ENCODE measurements at places on chromosomes 7 and 10. TPM values are rescaled to one million over a fixed set of nuclear protein-coding genes. Genes with fewer than 3 reads are reported as not detected.
A peak's percentile ranks its signal among the peaks of the same experiment; 100 is the strongest.

DNA sequence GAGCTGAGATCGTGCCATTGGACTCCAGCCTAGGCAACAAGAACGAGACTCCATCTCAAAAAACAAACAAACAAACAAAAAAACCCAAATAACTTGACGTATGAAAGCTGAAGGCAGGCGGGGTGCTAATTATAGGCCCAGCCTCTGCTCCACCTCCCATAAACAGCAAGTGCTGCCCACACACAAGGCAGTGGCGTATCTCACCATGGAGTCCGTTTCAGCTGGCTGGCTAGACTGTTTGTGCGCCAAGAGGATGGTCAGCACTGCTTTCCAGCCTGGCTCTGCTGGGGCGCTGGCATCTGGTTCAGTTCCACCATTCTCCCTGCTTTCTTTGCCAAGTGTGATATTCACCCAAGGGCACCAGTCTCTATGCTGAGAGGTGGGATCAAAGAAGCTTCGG is 29.1 kb downstream of the ZC3HC1 start:
- H3K36me3 ChIP-seq, result peaks cover 58% of the 10 kb centered on the region
- no peak overlapping the region for H3K4me3 ChIP-seq
- H3K27me3 ChIP-seq, result no peaks in the 10 kb centered on the region
- DNase-seq, result no peak

GRCh38 chr10:108629834-108630233 is 1293.5 kb downstream of the XPNPEP1 start:
- no peak overlapping the region for H3K4me3 ChIP-seq
- no peaks in the 10 kb centered on the region for H3K36me3 ChIP-seq
- no peak overlapping the region for H3K27ac ChIP-seq
- no peaks in the 10 kb centered on the region for H3K4me1 ChIP-seq
- no peak for DNase-seq
- H3K27me3 ChIP-seq, result no peaks in the 10 kb centered on the region

DNA sequence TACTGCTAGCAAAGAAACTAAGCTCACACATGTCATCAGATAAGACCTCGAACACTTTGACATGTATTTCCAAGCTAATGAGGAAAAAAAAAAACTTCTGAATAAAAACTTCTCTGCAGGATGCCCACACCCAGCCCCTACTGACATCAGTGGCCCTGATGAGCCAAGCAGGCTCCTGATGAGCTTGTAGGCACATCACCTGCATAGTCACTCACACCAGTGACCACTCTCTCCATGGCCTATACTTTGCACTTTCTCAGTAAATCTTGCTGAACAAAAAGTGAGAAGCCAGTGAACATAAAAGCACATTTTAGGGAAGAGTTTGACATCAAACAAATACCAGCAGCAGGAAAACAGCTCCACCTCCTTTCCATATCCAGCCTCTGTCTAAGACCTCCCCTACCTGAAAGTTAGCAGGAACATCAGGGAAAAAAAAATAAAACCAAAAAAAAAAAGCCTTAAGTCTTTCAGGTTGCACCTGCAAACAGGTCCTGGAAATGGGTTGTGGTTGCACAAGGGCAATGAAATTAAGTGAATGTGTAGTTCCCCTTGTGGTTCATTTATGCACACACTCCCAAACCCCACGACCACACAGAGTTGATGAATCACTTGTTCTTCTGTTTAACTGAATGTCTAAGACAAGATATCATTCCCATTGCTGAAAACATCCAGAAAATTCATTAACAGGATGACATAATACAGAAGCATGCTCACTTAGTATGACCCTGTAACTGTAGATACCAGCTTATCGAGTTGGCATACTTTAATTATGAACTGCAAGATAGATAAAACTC is 205.2 kb upstream of the PDE1C start:
- no peaks in the 10 kb centered on the region for H3K36me3 ChIP-seq
- H3K4me1 ChIP-seq, result peaks cover 2% of the 10 kb centered on the region
- H3K27me3 ChIP-seq, result no peaks in the 10 kb centered on the region
- H3K4me3 ChIP-seq, result no peak overlapping the region
- no peak overlapping the region for H3K27ac ChIP-seq
- DNase-seq, result no peak

DNA sequence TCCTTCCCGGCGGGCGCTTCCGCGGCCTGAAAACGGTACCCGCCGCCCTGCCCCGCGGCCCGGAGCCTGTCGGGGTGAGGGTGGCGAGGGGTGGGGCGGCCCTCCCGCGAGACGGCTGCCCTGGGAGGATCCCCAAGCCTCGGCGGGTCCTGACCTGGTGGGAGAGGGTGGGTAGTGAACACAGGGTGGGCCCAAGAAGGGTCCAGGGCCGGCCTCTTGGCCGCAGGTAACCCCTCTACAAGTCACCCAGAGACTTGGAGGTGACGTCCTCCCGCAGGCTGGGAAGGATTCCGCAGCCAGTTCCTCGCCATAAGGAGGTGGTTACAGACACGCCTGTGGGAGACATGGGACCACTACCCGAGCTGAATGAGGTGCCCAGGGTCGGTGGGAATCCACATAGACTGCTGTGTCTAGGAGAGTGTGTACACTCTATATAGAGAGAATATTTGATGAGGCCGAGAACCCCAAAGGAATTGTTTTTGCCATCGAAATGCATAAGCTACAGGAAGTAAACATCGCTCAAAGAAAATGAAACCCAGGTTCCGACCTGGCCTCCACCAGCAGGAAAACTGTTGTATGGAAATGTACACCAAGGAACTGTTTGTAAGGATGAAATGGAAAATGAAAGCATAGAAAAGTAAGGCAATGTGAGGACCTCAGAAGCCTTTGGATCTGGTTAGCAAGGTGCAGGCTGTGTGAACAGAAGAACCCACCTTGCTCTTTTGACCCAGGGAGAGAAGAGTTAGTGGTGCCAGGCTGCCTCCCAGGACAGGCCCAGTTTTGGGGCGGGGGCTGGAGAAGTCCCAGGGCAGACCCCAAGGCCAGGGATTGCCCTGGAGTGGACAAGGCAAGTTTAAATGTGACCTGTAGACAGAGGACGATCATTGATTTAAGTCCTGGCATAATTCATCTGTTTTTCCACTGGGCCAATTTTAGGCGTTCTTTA is 659 bp downstream of the OPTN start:
- H3K27me3 ChIP-seq, result no peaks in the 10 kb centered on the region
- DNase-seq, result peak; percentile 38
- peaks cover 56% of the 10 kb centered on the region for H3K4me1 ChIP-seq
- peaks cover 41% of the 10 kb centered on the region for H3K36me3 ChIP-seq

- H3K4me3 ChIP-seq, result no peak overlapping the region
- no peak overlapping the region for H3K27ac ChIP-seq
- DNase-seq, result no peak
- H3K36me3 ChIP-seq, result peaks cover 36% of the 10 kb centered on the region
- H3K4me1 ChIP-seq, result peaks cover 6% of the 10 kb centered on the region
These were observed 99.1 kb downstream of the SND1 start for GRCh38 chr7:127751062-127751461.

- H3K27ac ChIP-seq, result no peak overlapping the region
- peaks cover 4% of the 10 kb centered on the region for H3K36me3 ChIP-seq
- H3K27me3 ChIP-seq, result no peaks in the 10 kb centered on the region
- DNase-seq, result no peak
These were observed 81.8 kb downstream of the HERPUD2 start for GRCh38 chr7:35613150-35613549.

DNA sequence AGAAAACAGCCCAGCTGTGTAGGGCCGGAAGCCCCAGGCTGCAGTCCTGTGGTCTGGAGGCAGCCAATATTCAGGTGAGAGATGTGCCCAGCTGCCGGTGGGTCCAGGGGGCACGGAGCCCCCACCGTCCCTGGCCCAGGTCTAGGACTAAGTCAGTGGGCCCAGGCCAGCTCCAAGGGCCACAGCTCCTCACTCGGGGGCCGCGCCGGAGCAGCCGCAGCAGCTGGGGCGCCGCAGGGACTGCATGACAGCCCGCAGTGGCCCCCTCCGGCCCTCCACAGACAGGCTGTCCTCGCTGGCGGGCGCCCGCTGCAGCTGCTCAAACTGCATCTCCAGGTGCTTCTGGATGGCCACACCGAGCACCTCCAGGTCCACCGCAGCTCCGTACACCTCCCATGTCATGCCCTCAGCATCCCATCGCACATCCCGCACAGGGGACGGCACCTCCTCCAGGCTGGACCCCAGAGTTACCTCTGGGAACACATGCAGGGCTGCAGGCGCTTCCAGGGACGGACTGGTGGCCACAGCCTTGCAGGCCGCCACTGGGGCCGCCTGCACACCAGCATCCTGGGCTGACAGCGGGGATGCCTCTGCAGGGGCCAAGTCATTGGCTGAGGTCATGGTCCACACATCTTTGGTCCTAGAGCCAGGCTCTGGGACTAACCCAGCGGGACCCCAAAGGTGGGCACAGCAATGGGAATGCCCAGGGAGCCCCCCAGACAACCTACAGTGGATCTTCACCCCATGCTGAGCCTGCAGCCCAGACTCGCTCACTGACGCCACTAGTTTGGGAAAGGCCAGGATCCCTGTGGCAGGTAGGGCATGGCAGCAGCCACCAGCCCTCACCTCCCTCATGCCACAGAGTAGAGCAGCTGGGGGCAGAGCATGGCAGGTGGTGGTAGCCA is 7.0 kb downstream of the GPRIN2 start:
- DNase-seq, result peak; percentile 15
- H3K4me1 ChIP-seq, result no peaks in the 10 kb centered on the region
- H3K27me3 ChIP-seq, result no peaks in the 10 kb centered on the region
- H3K36me3 ChIP-seq, result no peaks in the 10 kb centered on the region

GRCh38 chr10:30046476-30046875 is 12.9 kb downstream of the JCAD start:
- H3K27ac ChIP-seq, result no peak overlapping the region
- H3K27me3 ChIP-seq, result peaks cover 48% of the 10 kb centered on the region
- no peaks in the 10 kb centered on the region for H3K36me3 ChIP-seq
- no peak overlapping the region for H3K4me3 ChIP-seq
- no peak for DNase-seq

- no peak for DNase-seq
- no peak overlapping the region for H3K27ac ChIP-seq
- no peaks in the 10 kb centered on the region for H3K36me3 ChIP-seq
These were observed 139.4 kb downstream of the GNAT3 start for GRCh38 chr7:80372415-80372814.

DNA sequence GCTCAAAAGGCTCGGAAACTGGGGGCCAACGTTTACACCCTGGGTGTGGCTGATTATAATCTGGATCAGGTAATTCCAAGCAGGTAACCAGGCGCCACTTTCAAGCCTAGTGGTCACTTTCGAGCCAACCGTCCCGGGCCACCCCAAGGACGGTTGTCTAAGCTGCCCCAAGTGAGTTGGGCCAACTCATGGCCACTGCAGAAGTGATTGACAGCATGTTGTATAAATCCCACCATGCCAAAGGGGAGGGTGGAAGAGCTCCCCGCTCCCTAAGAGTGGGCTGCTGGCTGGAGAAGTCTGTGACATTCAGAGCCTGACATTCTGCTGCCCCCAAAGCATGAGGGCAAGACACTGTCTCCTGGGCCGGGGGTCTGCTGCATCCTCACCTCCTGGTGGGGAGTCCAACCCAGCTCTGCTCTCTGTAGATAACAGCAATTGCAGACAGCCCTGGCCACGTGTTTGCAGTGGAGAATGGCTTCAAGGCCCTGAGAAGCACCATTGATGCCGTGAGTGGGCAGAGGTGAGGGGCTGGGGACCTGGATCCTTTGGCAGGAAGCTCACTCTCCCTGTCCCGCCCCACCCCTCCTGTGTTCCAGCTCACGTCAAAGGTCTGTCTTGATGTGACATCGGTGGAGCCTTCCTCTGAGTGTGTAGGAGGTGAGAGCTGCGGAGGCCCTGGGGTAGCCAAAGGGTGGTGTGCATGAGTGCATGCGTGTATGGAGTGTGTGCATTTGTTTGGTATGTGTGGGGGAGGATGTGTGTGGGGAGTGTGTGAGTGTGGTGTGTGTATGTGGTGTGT is 10.8 kb downstream of the ANTXRL start:
- H3K4me3 ChIP-seq, result peak overlapping the region; percentile 69
- DNase-seq, result peak; percentile 28
- no peaks in the 10 kb centered on the region for H3K27me3 ChIP-seq
- no peak overlapping the region for H3K27ac ChIP-seq
- H3K4me1 ChIP-seq, result peaks cover 17% of the 10 kb centered on the region

DNA sequence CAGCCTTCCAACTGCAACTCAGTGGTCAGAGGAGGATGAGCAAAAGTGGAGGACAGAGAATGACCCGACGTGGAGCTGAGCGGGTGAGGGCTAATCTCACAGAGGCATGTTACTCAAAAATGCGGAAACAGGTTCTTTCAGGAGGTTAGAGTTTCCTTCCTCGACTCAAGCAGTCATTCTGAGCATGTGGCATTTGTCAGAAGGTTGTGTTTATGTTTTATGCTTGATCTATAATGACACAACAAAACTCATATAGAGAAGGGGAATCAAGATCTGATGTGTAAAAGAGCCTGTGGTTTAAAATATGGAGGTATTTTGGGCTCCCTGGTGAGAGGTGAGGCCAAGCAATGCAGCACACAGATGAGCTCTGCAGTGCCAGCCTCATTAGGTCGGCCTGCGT is 311.4 kb downstream of the ADARB2 start:
- peaks cover 15% of the 10 kb centered on the region for H3K27me3 ChIP-seq
- no peak overlapping the region for H3K27ac ChIP-seq
- H3K4me3 ChIP-seq, result no peak overlapping the region
- no peak for DNase-seq

GRCh38 chr7:155815332-155816191 is 3.3 kb upstream of the SHH start:
- peaks cover 42% of the 10 kb centered on the region for H3K27me3 ChIP-seq
- DNase-seq, result peak; percentile 72
- no peak overlapping the region for H3K4me3 ChIP-seq
- no peaks in the 10 kb centered on the region for H3K36me3 ChIP-seq
- H3K27ac ChIP-seq, result no peak overlapping the region

- H3K36me3 ChIP-seq, result peaks cover 57% of the 10 kb centered on the region
- H3K4me1 ChIP-seq, result peaks cover 88% of the 10 kb centered on the region
- DNase-seq, result peak; percentile 62
- H3K27me3 ChIP-seq, result no peaks in the 10 kb centered on the region
- H3K4me3 ChIP-seq, result peak overlapping the region; percentile 74
These were observed 4.3 kb downstream of the TMEM273 start for GRCh38 chr10:49183596-49184542.

DNA sequence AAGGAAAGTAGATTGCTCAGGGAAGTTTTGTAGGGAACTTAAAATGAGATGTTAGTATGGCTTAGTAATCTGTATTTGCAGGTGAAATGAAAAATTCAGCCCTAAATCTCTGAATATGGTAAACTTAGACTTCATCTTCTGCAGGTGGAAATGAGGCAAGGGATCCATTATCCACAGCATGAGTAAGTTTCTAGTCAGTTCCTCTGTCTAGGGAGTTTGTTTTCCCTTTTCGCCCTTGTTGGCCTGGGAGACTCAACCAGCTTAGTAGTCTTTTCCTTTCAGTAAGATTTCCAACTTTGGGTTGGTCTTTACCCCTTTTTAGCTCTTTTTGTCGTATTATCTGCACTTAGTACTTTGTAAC is 65.6 kb downstream of the ZEB1 start:
- no peak for DNase-seq
- H3K4me3 ChIP-seq, result no peak overlapping the region
- H3K27ac ChIP-seq, result no peak overlapping the region
- no peaks in the 10 kb centered on the region for H3K27me3 ChIP-seq

GRCh38 chr10:35412003-35412723 is 75.9 kb downstream of the CCNY start:
- H3K27ac ChIP-seq, result no peak overlapping the region
- H3K36me3 ChIP-seq, result no peaks in the 10 kb centered on the region
- H3K4me1 ChIP-seq, result peaks cover 8% of the 10 kb centered on the region
- DNase-seq, result no peak
- H3K27me3 ChIP-seq, result no peaks in the 10 kb centered on the region

Gene NEURL1
- 0.98 TPM for total RNA-seq

Gene FRMD4A
- 0.30 TPM for total RNA-seq

Gene CTAGE8
- 1.4 TPM for total RNA-seq

Gene PTN
- total RNA-seq, result not detected

Gene IRF5
- total RNA-seq, result 28.6 TPM

Gene CYP17A1
- not detected for total RNA-seq

Gene GARIN1A
- 0.25 TPM for total RNA-seq

Gene KMT2C
- total RNA-seq, result 58.9 TPM

Gene ACTR3C
- 4.9 TPM for total RNA-seq

Gene TMEM178B
- total RNA-seq, result 1.7 TPM

Gene AKR1C4
- total RNA-seq, result not detected

Gene BAMBI
- 0.23 TPM for total RNA-seq

Gene TAS2R3
- total RNA-seq, result 1.5 TPM

Data from activated CD4-positive, alpha-beta memory T cell treated with anti-CD3 and anti-CD28 coated beads, Interleukin-2, amount 10 ng/mL, durations not matched to agents 7 days and 5 days (primary cell).